ENCODE measurements at places on chromosomes 11 and 22.

GRCh38 chr22:39941601-39942000 is 18.6 kb upstream of the TMA7B start:
- DNase-seq = no peak

- DNase-seq = no peak
These were observed 34.7 kb downstream of the MMP20 start for GRCh38 chr11:102590276-102591049.

DNA sequence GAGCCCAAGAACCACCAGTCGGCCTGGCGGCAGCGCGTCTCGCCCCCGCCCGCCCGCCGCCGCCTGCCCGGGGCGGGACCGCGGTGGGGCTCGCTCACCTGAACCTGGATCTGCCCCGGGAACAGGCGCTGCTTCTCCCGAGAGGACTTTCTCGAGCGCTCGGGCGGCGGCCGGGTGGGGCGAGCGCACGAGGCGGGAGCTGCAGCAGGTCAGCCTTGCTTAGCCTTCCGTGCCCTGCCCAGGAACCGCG is 133 bp downstream of the MYH9 start:
- DNase-seq = no peak

DNA sequence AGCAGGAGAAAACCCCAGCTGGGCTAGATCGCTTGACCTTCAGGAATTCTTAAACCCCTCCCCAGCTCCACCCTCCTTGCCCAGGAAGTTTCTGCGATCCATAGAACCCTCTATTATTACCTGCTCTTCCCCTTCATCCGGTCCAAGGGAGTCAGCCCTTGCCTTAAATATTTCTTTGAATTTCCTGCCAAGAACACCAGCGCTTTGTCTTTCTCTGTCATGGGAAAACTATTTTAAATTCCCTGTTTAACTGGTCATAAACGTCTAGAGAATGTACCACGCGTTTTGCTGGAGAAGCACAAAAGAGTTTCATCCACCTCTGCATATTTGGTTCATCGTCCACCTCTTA is 496 bp upstream of the TRAF6 start:
- DNase-seq = no peak

- DNase-seq = peak; percentile 16
These were observed 21.8 kb downstream of the NF2 start for GRCh38 chr22:29625090-29625825.

DNA sequence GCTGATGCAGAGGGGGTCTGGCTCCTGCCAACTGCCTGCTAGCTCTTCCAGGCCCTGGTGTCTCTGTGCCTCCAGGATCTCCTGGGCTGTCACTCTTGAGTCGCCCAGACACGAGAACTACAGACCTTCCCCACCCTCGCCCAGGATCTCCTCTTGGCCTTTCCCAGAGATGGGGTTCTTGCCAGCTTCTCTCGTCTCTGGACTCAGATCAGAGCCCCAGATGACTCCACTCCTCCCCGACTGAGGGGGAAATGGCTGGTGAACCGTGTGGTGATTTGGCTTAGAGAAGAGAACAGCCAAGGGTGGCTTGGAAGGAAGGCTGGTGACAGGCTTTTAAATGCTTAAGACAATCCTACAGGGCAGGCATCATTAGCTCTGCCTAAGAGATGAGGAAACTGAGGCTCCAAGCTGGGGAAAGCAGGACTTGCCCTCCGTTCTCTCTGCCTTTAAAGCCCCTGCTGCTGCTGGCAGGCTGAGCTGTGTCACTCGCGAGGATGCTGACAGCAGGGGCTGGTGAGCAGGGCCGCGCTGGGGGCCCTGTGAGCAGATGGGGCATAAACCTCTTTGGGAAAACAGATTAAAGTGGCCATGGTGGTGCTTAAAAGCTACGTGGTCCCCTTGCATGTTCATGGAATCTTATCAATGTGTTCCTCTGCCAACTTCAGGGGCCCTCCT is 90.3 kb upstream of the THY1 start:
- no peak for DNase-seq

DNA sequence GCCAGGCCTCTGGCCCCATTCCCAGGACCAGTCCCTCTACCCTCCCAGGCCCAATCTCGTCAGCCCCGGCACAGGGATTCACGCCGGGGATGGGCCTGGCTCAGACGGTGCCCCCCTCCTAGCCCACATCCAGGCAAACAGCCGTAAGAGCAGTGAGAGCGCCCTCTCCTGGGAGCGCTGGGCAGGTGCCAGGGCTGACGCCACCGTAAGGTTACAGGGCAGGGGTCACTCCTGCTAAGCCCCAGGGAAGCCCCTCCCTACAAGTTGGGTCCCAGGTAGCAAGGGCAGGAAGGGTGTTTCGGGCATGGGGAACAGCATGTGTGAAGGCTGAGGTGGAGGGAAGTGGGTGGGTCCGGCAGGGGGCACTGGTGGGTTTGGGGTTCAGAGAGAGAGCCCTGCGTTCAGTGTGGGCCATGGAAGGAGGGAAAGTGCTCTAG is 19.2 kb upstream of the PPARA start:
- no peak for DNase-seq

- no peak for DNase-seq
These were observed 17.5 kb upstream of the TXNRD2 start for GRCh38 chr22:19959043-19959586.

- DNase-seq = no peak
These were observed 38.1 kb downstream of the MB start for GRCh38 chr22:35578836-35579575.

- peak; percentile 64 for DNase-seq
These were observed 34.1 kb downstream of the NEU3 start for GRCh38 chr11:75022759-75023396.

- no peak for DNase-seq
These were observed 1.1 kb upstream of the NECTIN1 start for GRCh38 chr11:119729951-119730613.

DNA sequence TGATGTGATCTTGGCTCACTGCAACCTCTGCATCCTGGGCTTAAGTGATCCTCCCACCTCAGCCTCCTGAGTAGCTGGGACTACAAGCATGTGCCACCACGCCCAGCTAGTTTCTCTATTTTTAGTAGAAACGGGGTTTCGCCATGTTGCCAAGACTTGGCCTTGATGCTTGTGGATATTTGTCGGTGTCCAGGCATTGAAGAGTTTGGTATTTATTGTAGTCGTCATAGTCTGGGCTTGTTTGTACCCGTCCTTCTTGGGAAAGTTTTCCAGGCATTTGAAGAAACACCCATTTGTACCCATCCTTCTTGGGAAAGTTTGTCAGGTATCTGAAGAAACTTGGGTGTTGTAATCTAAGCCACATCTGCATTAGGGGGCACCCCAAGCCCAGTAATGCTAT is 28.7 kb downstream of the FCHSD2 start:
- DNase-seq = no peak

GRCh38 chr11:64499261-64500004 is 91.6 kb upstream of the SLC22A12 start:
- DNase-seq = no peak

GRCh38 chr22:47143249-47143938 is 380.9 kb downstream of the TBC1D22A start:
- no peak for DNase-seq

DNA sequence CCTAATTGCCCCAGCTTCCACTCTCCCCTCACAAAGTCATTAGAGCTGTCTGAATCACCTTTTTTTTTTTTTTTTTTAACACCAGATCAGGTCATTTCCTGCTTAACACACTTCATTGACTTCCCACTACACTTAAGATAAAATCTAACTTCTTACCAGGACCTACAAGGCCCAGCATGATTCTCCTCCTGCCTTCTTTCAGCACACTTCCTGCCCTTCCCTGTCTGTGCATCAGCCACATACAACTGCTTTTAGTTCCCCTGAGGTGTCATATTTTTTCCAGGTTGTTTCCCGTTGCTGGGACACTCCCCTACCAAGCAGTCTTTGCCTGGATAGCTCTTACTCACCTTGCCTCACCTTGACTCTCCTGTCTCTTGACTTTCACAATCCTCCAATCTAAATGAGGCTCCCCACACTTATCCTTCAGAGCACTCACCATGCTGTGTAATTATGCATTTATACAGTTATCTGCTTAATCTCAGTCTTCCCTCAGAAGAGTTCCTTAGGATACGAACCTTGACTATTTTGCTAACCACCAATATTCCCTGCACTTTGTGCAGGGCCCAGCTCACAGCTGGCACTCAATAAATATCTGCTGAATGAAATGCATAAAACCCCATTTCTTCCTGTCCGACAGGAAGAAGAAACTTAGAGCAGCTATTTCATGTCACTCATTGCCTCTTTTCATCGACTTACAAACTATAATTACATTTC is 96.6 kb upstream of the AKIP1 start:
- DNase-seq = no peak

DNA sequence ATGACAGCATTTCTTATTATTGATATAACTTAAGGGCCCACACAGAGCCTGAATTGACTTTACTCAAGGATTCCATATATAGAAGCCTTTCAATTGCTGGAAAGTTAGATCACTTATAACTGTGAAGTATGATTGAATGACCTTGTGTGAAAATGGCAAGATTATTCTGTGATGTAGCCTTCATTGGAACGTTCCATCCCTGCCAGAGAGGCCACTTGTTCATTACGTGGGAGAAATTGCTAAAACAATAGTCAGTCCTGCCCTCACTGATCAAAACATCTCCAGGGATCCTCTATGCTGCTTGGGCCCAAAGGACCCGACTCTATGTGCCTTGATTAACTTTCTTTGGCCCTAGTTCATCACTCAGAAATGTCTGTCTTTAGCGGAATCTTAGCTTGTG is 159.5 kb upstream of the BLID start:
- DNase-seq = no peak

GRCh38 chr11:115963156-115963555 is 458.9 kb upstream of the CADM1 start:
- no peak for DNase-seq

DNA sequence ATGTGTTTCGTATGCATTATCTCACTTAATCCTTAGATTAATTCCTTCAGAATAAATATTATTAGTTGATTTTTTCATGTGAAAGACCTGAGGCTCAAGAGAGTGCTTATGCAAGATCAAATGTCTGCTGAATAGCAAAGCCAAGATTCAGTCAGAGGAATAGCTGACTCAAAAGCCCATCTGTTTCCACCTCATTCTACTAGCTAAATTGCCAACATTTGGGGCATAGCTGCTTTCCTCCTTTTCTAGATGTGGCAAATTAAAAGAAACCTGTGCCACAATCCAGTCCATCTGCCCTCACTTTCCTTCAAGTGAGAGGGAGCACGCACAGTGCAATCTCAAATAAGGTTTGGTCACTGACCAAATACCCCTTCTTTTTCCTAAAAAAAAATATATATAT is 121.1 kb downstream of the PAX6 start:
- DNase-seq = no peak

DNA sequence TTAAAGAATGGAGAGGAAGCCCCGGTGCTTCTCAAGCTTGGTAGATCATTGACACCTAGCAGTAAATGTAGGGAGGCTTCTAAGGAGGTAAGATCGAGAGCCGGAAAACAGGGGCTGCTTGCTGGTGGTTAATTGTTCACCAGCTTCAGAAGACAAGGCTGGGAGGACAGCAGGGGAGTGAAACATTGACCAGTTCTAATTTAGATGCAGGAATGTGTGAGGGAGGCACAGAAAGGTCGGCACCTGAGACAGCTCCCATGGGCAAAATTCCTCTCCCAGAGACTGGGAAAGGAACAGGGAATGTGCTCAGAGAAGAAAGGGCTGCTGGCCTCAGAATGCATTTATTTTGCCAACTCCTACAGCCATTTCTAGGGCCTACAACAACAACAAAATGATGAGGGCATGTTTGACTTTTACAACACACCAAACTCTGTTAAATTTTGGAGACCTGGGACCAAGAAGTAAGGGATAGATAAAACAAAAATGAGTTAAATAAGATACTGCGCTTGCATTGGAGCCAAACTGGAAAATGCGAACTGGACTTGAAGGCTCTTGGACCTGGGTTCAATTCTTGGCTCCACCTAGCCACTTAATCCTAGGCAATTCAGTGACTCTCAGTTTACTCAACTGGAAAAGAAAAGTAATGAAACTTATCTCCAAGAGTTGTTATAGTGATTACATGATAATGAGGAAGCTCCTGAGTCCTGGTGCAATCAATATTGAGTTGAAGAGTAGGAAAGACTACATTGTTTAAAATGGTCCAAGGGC is 31.0 kb downstream of the FZD4 start:
- DNase-seq = no peak

DNA sequence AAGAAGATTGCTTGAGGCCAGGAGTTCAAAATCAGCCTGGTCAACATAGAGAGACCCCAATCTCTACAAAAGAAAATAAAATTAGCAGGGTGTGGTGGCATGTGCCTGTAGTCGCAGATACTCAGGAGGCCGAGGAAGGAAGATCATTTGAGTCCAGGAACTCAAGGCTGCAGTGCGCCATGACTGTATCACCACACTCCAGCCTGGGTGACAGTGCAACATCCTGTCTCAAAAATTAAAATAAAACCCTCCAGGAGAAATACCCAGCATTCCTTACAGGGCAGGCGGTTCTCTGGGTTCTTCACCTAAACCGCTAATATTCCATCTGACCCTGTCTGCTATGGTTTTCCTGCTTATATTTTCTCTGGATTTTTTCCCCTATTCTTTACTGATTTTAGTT is 13.5 kb downstream of the TCF20 start:
- DNase-seq = no peak

DNA sequence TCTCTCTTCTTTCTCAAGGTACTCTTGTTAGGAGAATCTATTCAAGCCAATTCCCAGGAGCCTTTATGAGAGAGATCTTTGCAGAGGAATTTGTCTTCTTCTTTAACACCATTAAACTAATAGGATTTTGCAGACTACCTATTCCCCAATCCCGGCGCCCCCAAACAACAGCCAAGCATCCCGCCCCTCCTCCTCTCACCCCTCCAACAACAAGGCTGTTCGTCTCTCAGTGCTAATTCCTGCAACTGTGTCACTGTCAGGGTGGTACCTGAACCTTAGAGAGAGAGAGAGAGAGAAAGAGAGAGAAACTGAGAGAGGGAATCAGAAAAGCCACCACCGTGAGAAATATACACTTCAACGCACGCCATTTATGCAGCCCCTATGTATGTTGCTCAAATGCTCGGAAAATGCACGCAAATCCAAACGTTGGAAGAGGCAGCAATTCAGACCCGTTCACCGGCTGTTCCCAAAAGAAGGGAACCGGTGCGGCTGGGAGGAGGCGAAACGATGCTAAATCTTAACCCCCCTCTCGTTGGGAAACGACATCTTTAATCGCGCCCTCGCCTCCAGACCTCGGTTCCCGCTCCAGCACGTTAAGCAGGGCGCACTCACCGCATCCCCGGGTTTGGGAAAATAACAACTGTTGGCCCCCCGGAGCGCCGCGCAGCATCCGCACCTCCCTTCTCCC is 961 bp downstream of the KCNA4 start:
- no peak for DNase-seq

GRCh38 chr11:11731311-11732083 is 109.7 kb upstream of the GALNT18 start:
- DNase-seq = no peak

GRCh38 chr22:23884140-23884539 is 10.0 kb upstream of the MIF start:
- no peak for DNase-seq

GRCh38 chr11:34169686-34170085 is 64.3 kb downstream of the NAT10 start:
- no peak for DNase-seq
